ENCODE measurements at places on chromosomes 11 and 22. TPM values are rescaled to one million over a fixed set of nuclear protein-coding genes. Genes with fewer than 3 reads are reported as not detected.

C11orf97 gene
- not detected for total RNA-seq

DNA sequence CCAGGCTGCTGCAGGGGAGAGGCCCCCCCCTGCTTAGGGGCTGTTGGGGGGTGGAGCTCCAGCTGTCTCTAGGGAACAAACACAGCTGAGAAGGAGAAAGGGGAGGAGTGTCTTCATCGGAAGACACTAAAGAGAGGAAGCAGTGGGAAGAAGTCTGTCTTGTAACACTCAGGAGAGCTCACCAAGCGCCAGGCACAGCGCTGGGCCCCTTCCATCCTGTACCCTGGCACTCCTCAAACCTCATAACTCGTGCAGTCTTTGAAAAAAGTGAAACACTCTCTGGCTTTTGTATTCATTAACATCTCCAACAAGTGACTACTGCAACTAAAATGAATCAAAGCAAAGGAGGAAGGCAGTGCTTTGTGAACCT is 67.4 kb upstream of the PRDM11 start:
- no peak for DNase-seq
- no peak overlapping the region for H3K4me3 ChIP-seq

- no peak for DNase-seq
- peaks cover 4% of the 10 kb centered on the region for H3K36me3 ChIP-seq
- no peaks in the 10 kb centered on the region for H3K27me3 ChIP-seq
- H3K4me3 ChIP-seq: no peak overlapping the region
Measured at GRCh38 chr11:66684635-66685034, 6.9 kb upstream of the RBM4B start.

GRCh38 chr11:73556966-73557365 is 40.9 kb downstream of the FAM168A start:
- no peak overlapping the region for H3K27ac ChIP-seq
- H3K4me1 ChIP-seq: peaks cover 21% of the 10 kb centered on the region
- DNase-seq: no peak
- peaks cover 5% of the 10 kb centered on the region for H3K36me3 ChIP-seq
- H3K27me3 ChIP-seq: no peaks in the 10 kb centered on the region
